Activated CD4-positive, alpha-beta T cell treated with anti-CD3 and anti-CD28 coated beads, Interleukin-2, amount 50 U/mL, for 48 hours (primary cell): ENCODE measurements at places on chromosomes 12 and 14.

DNA sequence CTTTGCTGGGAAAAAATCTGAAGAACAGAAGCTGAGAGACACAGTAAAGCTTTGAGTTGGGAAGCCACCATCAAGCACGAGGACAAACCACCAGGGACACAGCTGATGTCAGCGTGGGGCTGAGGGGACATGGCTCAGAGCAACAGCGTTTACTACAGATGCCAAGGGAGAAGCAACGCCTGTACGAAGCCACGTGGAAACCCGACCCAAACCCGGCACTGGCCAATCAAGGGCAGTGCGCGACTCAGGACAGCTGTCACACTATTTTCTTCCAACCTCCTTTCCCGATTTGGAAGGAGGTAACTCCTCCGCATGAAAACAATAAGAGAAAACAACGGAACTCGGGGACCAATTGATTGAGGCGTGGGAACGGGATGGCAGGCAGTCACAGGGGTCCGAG lies 20.2 kb upstream of the CHGA start:
- DNase-seq, result no peak

- DNase-seq, result no peak
Measured at GRCh38 chr14:48452437-48452995, 777.1 kb upstream of the MDGA2 start.

DNA sequence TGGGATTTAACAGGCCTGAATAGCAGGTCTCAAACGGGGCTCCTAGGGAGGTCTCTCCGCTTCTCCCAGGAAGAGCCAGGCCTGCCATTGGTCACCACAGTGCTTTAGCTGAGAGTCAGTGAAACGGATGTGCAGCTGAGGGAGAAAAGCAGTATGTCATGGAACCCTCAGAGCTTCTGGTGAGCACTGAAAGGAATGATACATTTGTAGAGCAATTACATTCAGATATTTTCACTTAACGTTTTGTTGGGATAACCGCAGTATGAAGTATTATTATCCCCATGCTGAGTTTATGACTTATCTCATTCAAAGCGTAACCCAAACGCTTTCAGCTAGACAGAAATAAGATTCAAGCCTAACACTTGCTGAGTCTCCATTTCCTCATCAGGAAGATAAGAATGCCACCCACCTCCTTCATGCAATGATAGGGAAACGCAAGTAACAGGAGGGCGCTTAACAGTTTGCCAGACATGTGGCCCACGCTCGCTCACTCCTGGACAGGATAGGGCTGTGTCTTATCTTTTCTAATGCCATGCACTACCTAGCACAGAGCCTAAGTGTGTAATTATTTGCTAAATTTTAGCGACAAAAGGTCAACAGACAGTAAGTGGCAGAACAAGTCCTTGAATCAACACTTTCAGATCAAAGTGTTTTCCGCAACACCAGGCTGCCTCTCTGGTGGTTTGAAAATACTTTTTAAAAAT lies 28.2 kb downstream of the DAD1 start:
- peak; percentile 66 for DNase-seq

- DNase-seq, result peak; percentile 74
Measured at GRCh38 chr12:131091413-131091975, 137.8 kb downstream of the ADGRD1 start.

DNA sequence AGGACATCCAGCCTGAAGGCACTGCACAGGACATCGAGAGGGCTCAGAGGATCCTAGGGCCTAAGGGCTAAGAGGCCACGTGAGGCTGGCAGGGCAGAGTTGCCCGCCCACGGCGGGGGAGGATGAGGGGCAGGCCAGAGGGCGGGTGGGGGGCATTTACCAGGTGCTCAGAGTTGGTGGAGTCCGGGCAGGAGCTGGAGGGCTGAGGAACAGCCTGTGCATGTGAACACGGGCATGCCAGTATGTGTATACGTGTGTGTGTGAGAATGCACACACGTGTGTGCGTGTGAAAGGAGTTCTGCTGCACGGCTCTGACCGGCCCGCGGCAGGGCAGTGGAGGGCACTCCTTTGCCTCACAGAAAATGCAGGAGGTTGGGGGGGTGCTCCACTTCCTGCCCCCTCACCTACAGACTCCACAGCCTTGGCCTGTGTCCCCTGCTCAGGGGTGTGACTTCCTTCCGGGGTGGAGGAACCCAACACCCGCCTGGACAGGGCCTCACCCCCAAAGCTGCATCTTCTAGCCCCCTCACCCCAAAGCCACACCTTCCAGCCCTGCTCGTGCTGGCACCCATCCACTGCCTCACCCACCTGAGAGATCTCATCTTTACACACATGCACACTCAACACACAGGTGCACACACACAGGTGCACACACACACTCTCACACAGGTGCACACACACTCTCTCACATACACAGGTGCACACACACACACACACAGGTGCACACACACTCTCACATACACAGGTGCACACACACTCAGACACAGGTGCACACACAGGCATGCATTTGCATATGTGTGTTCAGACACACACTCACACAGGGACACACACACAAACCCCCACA lies 11.8 kb upstream of the GPR132 start:
- no peak for DNase-seq

GRCh38 chr12:127964717-127965116 lies 302.3 kb upstream of the TMEM132C start:
- DNase-seq, result no peak

DNA sequence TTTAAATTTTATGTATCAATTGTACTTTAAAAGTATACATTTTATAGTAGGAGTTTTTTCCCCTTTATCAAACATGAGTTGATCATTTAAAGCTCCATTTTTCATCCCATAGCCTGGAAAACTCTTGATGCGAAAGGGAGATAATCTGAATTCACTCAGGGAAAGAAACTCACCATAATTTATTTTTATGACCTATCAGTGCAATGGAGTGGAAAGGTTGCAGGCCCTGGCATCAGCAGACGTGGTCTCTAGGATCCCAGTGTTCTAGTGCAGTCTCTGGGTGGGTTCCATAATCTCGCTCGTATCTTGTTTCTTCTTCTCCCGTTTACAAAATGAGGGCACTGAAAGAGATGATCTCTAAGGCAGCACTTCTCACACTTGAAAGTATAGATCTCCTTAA lies 85.0 kb downstream of the PTGER2 start:
- no peak for DNase-seq

- DNase-seq, result no peak
Measured at GRCh38 chr12:93733358-93733757, 56.2 kb downstream of the CRADD start.

- DNase-seq, result no peak
Measured at GRCh38 chr14:84361476-84361875, 1168.5 kb upstream of the FLRT2 start.

DNA sequence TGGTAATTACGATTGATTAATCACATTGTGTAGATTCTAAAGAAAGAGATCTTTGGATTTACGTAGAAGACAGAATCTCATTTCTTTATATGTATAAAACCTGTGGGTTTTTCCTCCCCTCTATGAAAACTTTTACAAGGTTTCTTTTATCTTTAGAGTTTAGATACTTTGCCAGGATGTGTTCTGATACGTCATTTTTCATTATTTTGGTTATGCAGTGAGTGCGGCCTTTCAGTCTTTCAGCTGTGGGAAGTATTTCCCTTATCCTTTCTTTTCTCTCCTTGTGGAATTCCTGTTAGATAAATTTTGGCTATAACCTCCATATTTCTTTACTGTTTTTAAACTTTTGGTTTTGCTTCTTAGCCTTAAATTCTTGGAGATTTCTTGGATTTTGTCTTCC lies 92.7 kb downstream of the TTLL5 start:
- DNase-seq, result no peak

- no peak for DNase-seq
Measured at GRCh38 chr12:31965090-31965489, 5.9 kb downstream of the RESF1 start.

DNA sequence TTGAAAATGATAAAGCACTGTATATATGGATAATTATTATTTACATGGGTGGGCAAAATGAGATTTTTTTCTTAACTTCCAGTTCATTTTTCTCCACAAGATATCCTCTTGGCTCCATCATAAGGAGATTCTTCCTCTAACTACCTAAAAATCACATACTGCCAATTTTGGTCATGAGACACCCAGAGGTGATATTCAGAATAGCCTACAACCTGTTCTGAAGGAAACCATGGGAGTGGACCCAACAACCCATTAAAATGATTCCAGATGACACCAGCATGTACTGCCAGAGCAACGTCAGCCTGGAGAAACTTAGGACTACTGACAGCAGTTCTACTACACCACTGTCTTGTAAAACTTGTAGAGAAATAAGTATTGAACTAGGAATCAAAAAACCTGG lies 136.3 kb upstream of the TMPO start:
- DNase-seq, result no peak

GRCh38 chr12:93745286-93745685 lies 68.1 kb downstream of the CRADD start:
- no peak for DNase-seq

- peak; percentile 36 for DNase-seq
Measured at GRCh38 chr12:114668151-114668885, 15.7 kb downstream of the TBX3 start.
